ENCODE measurements at places on chromosomes 16 and 17. TPM values are rescaled to one million over a fixed set of nuclear protein-coding genes. Genes with fewer than 3 reads are reported as not detected.

Gene ABCC11
- total RNA-seq: not detected

Gene FBRS
- total RNA-seq: 140 TPM

Gene ATP1B2
- 0.25 TPM for total RNA-seq

Gene SMG1
- total RNA-seq: 304 TPM

Gene UTS2R
- not detected for total RNA-seq

Gene TAF1C
- 50.4 TPM for total RNA-seq

Gene SLC35B1
- total RNA-seq: 90.9 TPM

Gene NPIPA3
- not detected for total RNA-seq

Gene SHISA6
- not detected for total RNA-seq

Gene RASD1
- total RNA-seq: 4.2 TPM

Gene SPATA22
- total RNA-seq: not detected

Gene PYDC1
- not detected for total RNA-seq

Gene CD7
- 61.8 TPM for total RNA-seq

Gene PARD6A
- 6.3 TPM for total RNA-seq

Gene MYLK3
- total RNA-seq: 0.59 TPM

Gene AXIN2
- total RNA-seq: 0.95 TPM

Gene CBFB
- 161 TPM for total RNA-seq

Gene CPPED1
- total RNA-seq: 26.8 TPM

Gene MSLN
- total RNA-seq: not detected

Gene SP2
- total RNA-seq: 22.0 TPM

Gene SPSB3
- 26.9 TPM for total RNA-seq

Gene SLC5A2
- total RNA-seq: not detected

Gene CLEC19A
- total RNA-seq: not detected

Gene NXN
- total RNA-seq: 0.61 TPM

Gene SLC2A4
- 0.50 TPM for total RNA-seq

Gene TNRC6C
- total RNA-seq: 32.1 TPM

Gene TMEM235
- total RNA-seq: not detected

Gene CA5A
- total RNA-seq: not detected

Gene CHD9NB
- total RNA-seq: 0.17 TPM

Gene DNAH17
- total RNA-seq: 0.14 TPM

Gene NLRC3
- total RNA-seq: 61.8 TPM

Gene PRDM7
- total RNA-seq: not detected

Gene SGSM2
- total RNA-seq: 16.6 TPM

Gene SLC6A2
- total RNA-seq: not detected

Gene CDH5
- not detected for total RNA-seq

Gene FAM83G
- total RNA-seq: 2.6 TPM

Gene ANKRD40CL
- total RNA-seq: not detected

Gene CHD3
- total RNA-seq: 106 TPM

Gene FN3KRP
- total RNA-seq: 48.4 TPM

Gene PLA2G10
- not detected for total RNA-seq

Gene KRT15
- not detected for total RNA-seq

Gene BCO1
- total RNA-seq: not detected

Gene SLC25A19
- total RNA-seq: 53.0 TPM

Gene PRR35
- total RNA-seq: 0.12 TPM

Gene PIPOX
- total RNA-seq: 3.2 TPM

Gene HBQ1
- not detected for total RNA-seq

Gene SLC12A3
- not detected for total RNA-seq

Gene SLC9A5
- 5.9 TPM for total RNA-seq

Gene CCP110
- total RNA-seq: 19.4 TPM

Gene HAS3
- 0.98 TPM for total RNA-seq

Gene SF3B3
- total RNA-seq: 560 TPM

Gene SOX8
- not detected for total RNA-seq

Gene CCDC40
- total RNA-seq: 0.56 TPM

Gene LRRC75A
- total RNA-seq: 1.9 TPM

Gene HSPB9
- not detected for total RNA-seq
